ENCODE measurements at places on chromosomes 5 and 9.

- no peak for DNase-seq
Measured at GRCh38 chr5:7776442-7776841, 74.5 kb downstream of the CFAP90 start.

GRCh38 chr9:88746029-88746742 lies 211.2 kb downstream of the NXNL2 start:
- peak; percentile 59 for DNase-seq

- DNase-seq = no peak
Measured at GRCh38 chr5:61822584-61822983, 483.4 kb upstream of the KIF2A start.

- no peak for DNase-seq
Measured at GRCh38 chr9:134984372-134985265, 66.9 kb upstream of the FCN1 start.

DNA sequence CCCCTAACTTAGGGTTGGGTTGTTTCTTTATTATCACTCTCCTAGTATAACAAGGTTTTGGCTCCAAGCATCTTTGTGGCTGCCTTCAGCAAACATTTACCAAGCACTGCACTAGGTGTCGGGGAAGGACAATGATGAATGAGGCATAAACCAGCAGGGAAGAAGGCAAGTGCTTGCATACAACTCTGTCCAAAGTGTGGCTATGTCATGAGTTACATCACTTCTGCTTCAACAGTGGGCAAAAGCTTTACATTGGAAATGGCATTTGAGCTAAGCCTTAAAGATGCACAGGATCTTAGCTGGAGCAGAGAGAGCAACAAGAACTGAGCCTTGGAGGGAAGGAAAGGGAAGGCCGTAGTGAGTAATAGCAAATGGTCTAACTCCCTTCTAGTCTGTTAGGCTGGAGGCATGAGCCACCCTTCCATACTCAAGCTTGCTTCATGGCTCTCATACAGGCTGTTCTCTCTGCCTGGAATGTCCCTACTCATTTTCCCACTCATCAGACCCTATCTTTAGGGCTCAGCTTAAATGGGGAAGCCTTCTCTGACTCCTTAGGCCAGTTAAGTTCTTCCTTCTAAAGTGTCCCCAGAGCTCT lies 121.8 kb downstream of the SEMA6A start:
- DNase-seq = no peak

- no peak for DNase-seq
Measured at GRCh38 chr9:10232352-10232930, 380.4 kb downstream of the PTPRD start.

- no peak for DNase-seq
Measured at GRCh38 chr9:18877984-18878383, 155.0 kb downstream of the SAXO1 start.

DNA sequence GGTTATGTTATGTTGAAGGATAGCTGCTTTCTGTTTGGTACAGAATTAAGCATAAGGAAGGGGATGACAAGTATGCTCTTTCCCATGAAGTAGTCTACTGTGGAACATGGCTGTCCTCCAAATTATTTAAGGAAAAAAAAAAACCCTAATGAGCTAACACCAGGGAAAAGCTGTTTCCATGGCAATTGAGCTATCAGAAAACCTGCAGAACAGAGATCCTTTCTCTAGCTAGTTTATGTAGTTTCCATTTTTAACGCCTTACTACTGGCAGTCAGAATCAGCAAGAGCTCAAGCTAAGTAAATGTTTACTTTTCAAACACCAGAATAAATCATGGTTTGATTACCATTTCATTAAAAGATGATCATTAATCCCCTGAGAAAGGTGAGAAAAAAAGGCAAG lies 287.4 kb upstream of the TARS1 start:
- DNase-seq = no peak

DNA sequence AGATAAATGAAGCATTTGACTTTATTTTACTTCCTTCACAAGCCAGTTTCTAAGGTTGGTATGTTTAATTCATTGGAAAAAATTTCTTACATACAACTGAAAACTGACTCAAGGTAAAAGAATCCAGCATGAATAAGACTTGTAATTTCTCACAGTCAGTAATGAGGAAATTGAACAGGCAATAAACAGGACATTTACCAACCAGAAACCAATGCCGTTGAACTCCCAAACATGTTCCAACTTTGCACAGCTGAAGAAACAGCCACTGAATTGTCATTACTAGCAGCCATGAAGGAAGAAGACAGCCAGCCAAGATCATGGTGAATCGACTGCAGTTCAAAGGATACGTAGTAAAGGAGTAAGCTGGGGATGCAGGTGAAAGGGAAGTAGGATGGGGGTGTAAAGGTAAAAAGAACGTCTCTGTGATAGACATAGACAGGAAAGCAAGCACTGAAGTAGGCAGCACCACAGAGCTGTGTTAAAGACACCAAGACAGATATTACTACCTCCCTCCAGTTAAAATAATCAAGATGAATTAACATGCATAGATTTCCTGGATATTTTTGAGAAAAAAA lies 21.3 kb upstream of the SLC12A2 start:
- DNase-seq = no peak

DNA sequence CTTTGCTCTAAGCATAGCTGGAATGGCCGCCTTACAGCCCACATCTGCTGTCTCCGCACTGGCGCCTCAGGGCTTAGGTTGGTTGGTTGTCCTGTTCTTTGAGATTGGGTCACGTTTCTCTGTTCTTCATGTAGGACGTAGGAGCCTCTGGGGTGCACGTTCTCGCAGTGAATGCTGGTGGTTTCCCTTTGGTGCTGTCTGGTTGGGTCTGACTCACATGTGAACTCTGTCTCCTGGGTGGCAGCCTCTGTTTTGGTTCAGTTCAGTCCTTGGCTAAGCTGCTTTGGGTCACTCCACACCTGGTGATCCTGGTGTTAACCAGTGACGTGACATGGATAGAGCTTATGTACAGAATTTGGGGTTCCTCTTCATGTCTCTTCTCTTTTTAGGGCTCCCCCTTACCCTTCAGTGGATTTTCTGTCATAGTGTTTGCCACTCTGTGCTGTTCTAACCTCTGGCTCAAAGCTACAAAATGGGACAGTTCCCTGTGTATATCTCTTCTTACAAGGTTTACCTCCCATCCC lies 12.6 kb upstream of the LPCAT1 start:
- DNase-seq = peak; percentile 46

- DNase-seq = no peak
Measured at GRCh38 chr5:137560420-137560819, 61.3 kb upstream of the SPOCK1 start.
